ENCODE measurements at places on chromosomes 4 and X. TPM values are rescaled to one million over a fixed set of nuclear protein-coding genes. Genes with fewer than 3 reads are reported as not detected.

AFF2 gene
- total RNA-seq, result not detected

DNA sequence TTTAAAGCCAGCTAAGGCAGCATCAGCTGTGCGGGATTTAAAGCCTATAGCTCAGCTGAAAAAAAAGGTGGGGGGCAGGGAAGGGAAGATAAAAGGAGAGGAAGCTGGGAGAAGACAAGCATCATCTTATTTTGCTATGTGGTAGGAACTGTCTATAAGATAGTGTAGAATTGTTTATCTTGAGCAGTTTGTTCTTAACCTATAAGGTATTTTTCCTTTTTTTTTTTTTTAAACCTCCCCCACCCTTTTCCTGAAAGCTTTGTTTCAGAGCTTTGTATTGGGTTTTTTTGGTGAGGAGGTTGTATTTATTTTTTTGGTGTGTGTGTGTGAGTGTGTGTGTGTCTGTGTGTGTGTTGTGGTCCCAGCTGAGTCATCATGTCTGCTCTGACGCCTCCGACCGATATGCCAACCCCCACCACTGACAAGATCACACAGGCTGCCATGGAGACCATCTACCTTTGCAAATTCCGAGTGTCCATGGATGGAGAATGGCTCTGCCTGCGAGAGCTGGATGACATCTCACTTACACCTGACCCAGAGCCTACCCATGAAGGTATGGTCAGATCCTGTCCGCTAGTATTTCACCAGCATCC is 531 bp downstream of the RUFY3 start:
- no peak for DNase-seq

SCML1 gene
- total RNA-seq, result 13.0 TPM

- DNase-seq, result no peak
Observed at GRCh38 chr4:144289667-144290428, 149.3 kb upstream of the GYPA start.

- no peak for DNase-seq
Observed at GRCh38 chr4:110365761-110366160, 110.2 kb upstream of the ENPEP start.

DNA sequence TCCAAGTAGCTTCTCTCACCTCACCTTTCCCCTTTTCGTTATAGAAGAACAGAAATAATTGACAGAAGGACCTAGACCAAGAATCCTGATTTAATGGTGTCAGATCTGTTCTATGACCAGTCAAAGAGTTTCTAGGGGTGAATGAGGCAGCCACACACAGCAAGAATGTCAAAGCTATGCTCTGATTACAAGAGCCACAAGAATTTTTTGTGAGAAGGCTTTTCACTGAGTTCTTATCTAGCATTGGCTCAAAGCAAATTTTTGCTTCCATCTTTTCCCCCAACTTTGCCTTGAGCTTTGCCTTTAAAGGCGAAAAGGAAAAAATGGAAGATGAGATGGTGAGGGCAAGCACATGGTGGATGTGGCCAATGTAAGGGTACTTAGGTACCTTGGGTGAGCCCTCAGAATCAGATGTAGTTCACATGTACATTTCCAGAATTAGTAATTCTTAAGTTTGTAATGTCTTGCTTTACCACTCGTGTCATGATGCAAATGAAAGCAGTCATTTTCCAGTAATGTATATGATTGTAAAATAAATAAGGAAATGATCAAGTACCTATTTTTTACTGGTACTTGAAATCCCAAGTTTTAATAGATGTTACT is 23.5 kb downstream of the FMR1 start:
- DNase-seq, result no peak

Measured in PC-3 (cell line).